ENCODE measurements at places on chromosomes 7 and 10. TPM values are rescaled to one million over a fixed set of nuclear protein-coding genes. Genes with fewer than 3 reads are reported as not detected.

The C10orf67 gene
- 0.27 TPM for polyA plus RNA-seq

GRCh38 chr7:125695626-125696025 is 766.0 kb upstream of the POT1 start:
- peak; percentile 81 for DNase-seq

The PPP3CB gene
- 62.6 TPM for polyA plus RNA-seq

- no peak for DNase-seq
These were observed 128.8 kb upstream of the LYZL2 start for GRCh38 chr10:30758338-30758737.

The ZNF365 gene
- polyA plus RNA-seq: 11.7 TPM

- peak; percentile 62 for DNase-seq
These were observed 8.9 kb downstream of the GLI3 start for GRCh38 chr7:42227936-42228591.

The CAV1 gene
- 7.7 TPM for polyA plus RNA-seq

The GHRHR gene
- polyA plus RNA-seq: 1.6 TPM

DNA sequence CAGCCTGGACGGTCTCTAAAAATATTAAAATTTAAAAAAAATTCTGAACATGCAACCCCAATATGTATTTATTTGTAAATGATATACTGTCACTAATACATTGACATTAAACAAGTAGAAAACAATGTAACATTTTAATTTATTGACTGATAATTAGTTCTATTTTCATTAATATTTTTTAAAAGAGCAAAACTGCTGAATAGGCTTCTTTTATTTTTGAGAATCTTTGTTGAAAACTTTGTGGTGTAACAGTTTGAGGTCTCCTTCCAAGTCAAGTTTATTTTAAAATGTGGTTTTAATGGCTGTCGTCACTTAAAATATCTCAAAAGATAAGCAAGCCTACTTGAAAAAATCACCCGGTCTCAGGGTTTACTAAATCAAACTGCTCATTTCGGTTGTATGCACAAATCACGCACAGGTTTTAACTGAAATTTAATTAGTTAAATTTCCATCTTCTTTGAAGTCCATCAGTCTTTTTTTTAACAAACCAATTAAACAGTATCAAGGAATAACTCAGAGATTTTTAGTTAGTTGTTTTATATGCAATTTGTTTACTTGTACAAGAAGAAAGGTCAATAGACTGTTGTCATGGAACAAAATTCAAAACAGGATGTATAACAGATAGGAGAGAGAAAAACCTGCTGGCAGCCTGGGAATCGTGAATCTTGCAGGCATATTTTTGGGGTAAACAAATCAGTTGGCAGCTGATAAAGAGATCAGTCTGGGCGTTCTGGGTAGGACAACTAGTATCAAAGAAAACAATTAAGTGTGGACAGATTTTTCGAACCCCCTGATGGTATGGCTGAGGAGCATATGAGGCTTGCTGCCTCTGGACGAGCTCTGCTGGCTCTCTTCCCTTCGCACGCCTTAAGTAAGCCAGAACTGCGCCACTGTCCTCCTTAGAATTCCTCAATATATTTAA is 9.7 kb upstream of the EDRF1 start:
- DNase-seq: no peak

The C10orf105 gene
- polyA plus RNA-seq: 3.3 TPM

DNA sequence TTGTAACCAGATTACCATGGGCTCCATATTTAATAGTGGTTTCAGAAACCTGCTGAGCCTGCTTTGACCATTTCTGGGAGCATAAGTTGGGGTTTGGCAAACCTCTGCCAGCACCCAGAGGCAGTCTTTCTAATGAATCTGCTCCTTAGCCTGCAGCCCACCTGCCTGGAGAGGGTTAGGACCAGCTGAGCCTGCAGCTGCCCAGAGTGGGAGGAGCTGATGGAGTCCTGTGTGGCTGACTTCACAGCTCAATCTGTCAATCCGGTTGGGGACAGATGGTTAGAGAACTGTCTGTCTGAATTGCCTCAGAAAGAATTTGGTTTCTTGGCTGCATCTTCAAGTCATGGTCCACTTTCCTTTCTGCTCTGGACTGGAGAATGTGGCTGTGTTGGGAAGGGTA is 444.6 kb downstream of the NRG3 start:
- DNase-seq: peak; percentile 83

DNA sequence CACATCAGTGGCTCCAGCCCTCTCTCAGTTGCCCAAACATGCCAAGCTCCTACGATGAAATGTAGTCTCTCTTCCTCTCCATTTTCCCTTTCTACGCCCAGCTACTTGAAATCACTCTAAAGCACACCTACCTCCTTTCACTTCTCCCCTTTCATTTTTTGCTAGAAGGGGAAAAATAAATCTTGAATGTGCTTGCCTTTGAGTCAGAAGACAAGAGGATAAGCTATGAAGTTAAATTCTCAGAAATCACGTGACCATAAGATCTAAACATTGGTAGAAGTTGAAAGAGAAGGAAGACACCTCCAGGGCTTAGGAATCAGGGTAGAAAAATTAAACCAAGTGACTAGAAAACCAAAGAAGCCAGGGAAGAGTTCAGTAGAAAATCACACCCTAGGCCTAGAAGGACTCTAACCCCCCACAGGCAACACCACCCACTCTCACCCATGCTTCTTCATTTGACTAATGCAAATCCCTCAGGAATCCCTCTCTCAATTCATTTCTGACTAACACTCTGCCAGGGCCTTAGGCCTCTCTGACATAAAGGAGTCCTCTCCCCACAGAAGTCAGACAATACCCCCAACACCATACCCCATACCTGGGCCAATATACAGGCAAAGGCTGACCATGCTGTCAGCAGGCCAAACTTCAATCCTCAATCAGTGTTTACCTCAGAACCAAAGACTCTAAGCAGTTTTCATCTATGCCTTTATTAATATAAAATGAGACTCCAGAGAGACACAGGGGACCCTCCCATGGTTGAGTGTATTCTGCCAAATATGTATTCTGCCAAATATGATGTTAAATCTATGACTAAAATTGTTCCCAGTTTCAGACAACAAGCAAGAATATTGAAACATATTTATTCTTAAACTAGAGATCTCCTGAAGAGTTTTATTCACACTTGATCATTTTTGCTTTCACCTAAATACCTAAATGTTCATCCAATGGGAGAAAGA is 84.8 kb downstream of the ELMO1 start:
- no peak for DNase-seq

The GGCT gene
- 49.3 TPM for polyA plus RNA-seq

The GBX1 gene
- polyA plus RNA-seq: not detected

DNA sequence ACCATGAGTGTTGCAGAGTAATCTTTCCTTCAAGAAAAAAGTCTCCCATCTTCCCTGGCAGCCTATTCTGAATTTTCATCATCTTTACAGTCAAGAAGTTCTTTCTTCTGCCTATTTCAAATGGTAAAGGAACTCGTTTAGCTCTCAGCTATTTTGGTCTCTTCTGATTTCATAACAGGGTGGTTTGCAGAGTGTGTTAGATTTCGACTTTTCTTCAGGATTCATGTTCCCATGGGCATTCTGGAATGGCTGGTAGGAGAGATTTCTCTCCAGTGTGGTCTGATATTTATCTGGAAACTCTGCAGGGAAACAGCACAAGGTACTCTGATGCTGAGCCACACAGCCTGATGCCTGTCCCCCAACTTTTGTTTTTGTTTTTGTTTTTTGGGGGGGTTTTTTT is 111.1 kb upstream of the FAM171A1 start:
- no peak for DNase-seq

DNA sequence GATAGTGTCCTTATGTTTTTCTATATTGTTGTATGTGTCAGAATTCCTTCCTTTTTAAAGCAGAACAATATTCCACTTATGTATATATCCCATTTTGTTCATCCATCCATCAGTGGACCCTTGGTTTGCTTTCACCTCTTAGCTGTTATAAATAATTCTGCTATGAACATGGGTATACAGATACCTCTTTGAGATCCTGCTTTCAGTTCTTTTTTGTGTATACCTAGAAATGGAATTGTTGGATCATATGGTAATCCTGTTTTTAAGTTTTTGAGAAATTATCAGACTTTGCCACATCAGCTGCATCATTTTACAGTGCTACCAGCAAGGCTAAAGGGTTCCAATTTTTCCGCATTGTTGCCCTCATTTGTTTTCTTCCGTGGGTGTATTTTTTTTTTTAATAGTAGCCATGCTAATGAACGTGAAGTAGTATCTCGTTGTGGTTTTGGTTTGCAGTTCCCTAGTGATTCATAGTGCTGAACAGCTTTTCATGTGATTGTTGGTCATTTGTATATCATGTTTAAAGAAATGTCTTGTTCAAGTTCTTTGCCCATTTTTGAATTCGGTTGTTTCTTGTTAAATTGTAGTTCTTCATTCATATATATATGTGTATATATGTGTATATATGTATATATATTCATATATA is 87.8 kb downstream of the LCOR start:
- DNase-seq: no peak

GRCh38 chr10:130438861-130439260 is 302.7 kb downstream of the GLRX3 start:
- no peak for DNase-seq

The OR2A12 gene
- polyA plus RNA-seq: not detected

GRCh38 chr10:20674926-20675325 is 222.2 kb downstream of the NEBL start:
- peak; percentile 19 for DNase-seq

The SPDYE1 gene
- not detected for polyA plus RNA-seq

DNA sequence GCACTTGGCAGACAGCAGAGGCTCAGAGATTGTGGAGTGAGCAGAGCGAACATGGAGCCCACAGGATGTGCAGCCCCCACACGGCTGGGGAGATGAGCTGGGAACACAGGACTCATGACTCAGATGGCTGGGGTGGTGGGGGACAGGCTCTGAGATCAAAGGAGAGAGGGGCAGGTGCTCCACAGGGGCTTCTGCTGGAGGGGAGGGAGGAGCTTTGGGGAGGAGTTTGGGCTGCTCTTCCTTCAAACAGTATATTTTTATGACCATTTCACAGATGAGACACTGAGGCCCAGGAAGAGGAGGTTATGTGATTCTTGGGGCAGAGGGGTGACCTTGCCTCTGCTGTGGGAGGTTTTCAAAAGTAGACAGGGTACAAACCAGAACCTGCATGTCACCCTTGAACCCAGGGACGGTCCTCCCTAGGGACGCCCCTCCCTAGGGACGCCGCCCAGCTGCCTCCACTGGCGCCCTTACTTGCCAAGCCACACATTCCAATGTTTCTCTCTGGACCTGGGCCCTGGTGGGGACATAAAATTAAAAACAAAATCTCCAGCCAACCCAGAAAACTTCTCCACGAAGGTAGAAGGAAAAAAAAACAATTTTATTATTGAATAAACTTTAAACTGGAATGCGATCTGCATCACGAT is 981 bp upstream of the CRYGN start:
- no peak for DNase-seq

The HPSE2 gene
- 4.5 TPM for polyA plus RNA-seq

The PDSS1 gene
- 2.8 TPM for polyA plus RNA-seq

DNA sequence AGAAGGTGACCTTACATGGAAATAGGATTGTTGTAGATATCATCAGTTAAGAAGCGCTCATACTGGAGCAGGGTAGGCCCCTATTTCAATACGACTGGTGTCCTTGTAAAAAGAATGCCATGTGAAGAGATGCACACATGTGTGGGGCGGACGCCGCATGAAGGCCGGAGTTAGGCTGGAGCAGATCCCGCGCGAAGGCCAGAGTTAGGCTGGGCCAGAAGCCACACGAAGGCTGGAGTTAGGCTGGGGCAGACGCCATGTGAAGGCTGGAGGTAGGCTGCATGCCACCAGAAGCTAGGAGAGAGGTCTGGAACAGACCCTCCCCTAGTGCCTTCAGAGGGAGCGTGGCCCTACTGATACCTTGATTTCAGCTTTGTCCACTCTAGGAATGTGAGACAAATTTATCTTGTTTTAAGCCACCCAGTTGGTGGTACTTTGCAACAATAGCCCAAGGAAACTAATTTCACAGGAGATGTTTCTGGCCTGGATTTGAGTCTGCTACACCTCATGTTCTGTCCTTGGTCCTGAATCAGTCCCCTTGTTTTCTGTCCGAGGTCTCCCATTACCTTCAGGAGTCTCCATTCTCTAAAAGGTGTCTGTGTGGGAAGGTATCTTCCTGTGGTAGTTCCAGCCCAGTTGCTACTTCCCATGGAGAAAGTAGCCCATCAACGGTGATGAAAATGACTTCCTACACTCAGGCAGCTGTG is 585.8 kb downstream of the LRMDA start:
- no peak for DNase-seq

DNA sequence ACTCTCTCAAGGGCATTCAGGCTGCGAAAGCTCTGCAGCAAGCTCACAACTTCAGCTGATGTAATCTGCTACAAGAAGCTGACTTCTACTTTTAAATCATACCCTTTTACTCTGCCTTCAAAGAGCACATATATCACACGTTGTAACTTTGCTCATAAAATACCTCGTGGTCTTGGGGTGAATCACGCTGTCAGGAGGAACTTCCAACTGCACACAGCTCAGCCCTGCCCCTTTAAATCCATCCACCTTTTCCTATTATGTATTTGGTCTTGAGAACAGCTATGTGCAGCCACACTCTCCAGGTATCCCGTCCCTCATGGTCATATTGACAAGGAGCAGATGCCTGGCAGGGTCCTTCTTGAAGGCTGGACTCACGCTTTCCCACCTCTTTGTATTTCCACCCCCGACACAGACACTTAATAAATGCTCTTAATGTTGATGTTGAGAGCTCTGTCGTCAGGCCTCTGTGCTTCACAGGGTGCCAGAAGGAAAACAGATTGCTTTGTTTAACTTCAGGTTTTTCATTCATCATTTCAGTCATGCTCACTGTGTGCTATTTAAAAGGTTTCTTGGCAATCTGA is 47.6 kb downstream of the ICA1 start:
- peak; percentile 42 for DNase-seq

The EN2 gene
- 0.19 TPM for polyA plus RNA-seq

GRCh38 chr7:1520539-1521234 is 9.8 kb upstream of the MAFK start:
- no peak for DNase-seq

GRCh38 chr10:6411436-6411835 is 168.6 kb downstream of the PRKCQ start:
- DNase-seq: no peak

DNA sequence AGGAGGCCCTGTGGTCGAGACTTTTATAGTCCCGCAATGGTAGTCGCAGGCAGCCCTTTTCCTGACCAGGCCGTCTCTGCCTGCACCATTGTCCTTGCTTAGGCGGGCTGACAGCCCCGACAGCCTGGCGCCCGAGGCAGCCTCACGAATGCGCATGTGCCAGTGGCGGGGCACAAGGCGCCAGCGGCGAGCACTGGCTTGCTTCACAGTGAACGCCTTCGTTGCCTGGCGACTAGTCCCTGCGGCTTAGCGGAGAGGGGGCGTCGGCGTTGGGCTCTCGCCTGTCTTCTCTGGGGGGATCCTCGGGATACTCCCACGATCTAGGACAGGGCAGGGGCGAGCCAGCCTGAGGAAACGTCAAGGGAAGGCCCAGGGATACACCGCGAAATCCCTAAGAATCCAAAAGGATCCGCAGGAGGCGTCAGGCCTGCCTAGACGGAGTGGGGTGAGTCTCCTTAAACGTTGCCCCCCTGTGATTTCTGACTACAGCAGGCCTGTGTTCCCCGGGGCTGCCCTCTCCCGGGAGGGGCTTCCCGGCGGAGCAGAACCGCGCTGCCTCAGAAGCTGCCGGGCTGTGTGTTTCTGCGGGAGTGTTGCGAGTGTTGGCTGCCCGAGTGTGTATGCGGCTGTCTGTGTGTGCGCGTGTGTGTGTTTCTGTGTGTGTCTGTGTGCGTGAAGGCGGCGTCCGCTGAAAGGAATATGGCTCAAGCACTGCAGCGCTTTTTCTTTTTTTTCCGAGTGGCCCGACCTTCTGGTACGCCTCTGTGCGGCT is 20.5 kb upstream of the ZNF273 start:
- peak; percentile 58 for DNase-seq

GRCh38 chr10:87966459-87966858 is 103.0 kb downstream of the PTEN start:
- DNase-seq: no peak

The SPDYE16 gene
- polyA plus RNA-seq: not detected
